H4 (cell line): ENCODE measurements at places on chromosomes 1 and 21. TPM values are rescaled to one million over a fixed set of nuclear protein-coding genes. Genes with fewer than 3 reads are reported as not detected.

The TSPEAR gene
- total RNA-seq = 0.08 TPM in 1 of 2 replicates, not detected in the other

The F13B gene
- total RNA-seq = not detected in 2 replicates

The PPP1R15B gene
- 17.9 and 19.2 TPM in 2 replicates for total RNA-seq

The REN gene
- not detected in 2 replicates for total RNA-seq

The RIPK4 gene
- 16.5 and 19.8 TPM in 2 replicates for total RNA-seq

The MROH9 gene
- total RNA-seq = not detected in 2 replicates

The OR6K3 gene
- total RNA-seq = not detected in 2 replicates

The SPATA46 gene
- not detected in 2 replicates for total RNA-seq

The PLA2G5 gene
- not detected in 2 replicates for total RNA-seq

The PLEKHG5 gene
- total RNA-seq = 1.3 and 1.6 TPM in 2 replicates

The ISG15 gene
- total RNA-seq = 353 and 452 TPM in 2 replicates
